Upper lobe of right lung (tissue), 1 donor: ENCODE measurements at places on chromosomes 1 and 21.

- DNase-seq = no peak
Measured at GRCh38 chr1:38241594-38242334, 195.2 kb upstream of the POU3F1 start.

DNA sequence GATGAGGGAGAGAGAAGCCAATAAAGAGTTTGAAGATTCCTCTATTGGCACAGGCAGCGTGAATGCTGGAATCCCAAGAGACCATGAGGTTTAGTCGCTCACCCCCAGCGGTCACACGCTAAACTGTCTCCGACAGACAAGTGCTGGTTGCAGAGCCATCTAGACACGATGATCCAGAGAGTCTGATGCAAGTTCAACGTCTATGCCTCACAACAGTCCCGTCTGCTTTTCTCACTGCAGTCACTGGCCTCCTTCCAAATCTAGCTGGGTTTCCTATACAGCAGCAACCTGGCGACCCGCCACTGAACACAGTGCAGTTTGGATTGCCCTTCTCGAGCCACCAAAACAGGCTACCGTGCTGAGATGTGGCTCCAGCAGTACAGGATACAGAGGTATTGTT is 98.6 kb upstream of the KRTAP19-8 start:
- no peak for DNase-seq

DNA sequence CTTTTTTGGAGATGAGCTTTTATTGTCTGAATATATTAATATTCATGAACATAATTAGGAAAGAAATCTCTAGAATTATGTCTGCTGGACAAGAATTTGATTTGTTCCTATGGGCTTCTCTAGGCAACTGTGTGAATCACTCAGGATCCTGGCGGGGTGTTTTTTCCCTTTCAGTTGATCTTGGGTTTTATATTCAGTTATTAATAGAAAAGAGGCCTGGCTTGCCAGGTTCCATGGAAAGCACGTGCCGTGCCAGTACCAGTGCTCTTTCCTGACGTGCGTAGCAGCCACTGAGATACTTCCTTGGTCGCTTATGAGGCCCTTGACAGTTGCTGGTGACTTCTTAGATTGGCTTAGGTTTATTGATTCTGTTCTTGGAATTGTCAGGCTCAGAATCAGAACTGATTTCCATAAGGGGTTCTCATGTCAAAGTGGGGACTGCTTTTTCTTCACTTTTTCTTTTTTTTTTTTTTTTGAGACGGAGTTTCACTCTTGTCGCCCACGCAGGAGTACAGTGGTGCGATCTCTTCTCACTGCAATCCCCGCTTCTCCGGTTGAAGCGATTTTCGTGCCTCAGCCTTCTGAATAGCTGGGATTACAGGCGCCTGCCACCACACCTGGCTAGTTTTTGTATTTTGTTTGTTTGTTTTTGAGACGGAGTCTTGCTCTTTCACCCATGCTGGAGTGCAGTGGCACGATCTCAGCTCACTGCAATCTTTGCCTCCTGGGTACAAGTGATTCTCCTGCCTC is 48.7 kb upstream of the KIF1B start:
- DNase-seq = no peak

DNA sequence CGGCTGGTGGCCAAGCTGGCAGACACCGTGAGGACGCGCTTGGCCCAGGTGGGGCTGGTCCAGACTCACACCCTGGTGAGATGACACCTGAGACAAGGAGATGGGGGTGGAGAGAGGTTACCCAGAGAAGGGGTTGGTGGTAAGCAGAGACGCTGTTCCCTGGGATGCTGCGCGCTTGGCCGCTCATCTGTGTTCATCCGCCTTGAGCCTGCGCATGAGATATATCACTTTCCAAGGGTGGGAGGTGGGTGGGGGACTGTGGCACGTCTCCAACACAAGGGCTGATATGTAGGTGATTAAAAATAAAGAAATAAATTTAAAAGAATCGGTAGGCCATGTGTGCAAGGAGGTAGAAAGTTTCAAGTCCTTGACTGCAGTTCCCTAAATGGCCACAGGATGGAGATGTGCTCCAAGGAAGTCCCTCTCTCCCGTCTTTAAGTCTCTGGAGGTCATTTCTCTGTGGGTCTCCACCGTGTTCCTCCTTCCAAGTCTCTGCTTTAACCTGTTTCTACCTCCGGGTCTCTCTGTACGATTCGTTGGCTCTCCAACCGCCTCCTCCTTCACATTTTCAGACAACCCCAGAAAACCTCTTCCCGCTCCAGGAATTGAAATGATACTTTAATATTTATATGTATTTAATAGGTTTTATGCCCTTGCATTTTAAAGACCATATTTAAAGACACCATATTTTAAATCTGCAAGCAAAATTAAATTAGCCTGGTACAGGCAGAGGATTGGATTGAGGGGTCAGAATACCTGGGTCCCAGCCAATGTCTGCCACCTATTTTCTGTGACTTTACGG is 4.5 kb downstream of the TTC24 start:
- DNase-seq = no peak

GRCh38 chr1:176540428-176540827 is 77.5 kb downstream of the PAPPA2 start:
- DNase-seq = no peak

- no peak for DNase-seq
Measured at GRCh38 chr21:30478004-30478403, 2.2 kb downstream of the KRTAP19-1 start.

DNA sequence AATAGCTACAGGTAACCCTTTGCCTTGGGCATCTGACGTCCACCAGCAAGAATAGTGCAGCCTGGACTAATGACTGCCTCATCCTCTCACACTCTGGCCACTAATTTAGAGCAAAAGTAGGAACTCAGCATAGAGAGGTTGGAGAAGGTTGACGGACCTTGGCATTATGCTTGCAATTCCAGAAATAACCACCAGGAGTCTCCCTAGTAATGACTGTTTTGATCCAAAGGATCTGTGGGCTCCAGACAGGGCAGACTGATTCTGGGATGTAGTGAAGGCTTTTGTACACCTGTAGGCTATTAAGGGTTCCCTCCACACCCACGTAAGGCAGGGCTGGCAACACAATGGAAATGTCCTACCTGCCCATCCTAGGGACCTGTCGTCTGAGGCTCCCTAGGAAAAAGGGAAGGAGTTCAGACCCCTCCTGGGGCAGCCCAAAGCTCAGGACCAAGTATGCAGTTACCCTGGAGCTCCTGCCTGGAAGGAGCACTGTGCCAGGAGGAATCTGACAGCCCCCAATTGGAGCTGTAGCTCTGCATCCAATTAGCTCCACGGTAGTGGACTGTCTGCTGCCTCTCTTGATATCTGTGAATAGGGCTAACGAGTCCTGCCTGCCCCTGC is 91.0 kb upstream of the TMEM51 start:
- DNase-seq = no peak

DNA sequence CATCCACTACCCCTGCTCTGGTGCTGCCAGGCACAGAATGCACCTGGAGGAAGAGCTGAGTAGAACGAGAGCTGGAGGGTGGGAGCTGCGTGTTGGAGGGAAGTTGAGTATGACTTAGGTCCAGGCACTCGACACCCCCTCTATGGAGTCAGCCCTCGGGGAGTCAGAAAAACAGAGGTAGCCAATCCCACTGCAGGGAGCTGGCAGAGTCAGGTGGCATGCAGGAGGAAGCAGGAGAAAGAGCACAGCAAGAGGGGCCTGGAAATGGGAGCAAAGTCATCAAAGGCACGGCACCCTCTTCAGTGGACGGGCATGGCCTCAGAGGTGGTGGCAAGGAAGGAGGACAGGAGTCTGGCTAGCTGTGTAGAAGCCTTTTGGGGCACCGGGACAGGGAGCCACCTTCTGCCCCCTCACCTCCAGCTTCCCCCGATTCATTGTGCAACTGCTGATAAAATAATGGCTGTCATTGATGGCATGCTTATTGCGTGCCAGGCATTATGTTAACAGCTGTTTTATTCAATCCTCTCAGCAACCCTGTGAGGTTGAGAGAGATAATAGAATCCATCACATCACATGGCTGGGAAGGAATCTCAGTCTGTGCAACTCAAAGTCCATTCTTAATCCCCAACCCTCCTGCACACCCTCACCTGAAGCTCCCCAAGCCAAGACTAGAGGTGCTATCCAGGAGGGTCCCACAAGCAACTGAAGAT is 42.0 kb downstream of the C1orf198 start:
- no peak for DNase-seq

DNA sequence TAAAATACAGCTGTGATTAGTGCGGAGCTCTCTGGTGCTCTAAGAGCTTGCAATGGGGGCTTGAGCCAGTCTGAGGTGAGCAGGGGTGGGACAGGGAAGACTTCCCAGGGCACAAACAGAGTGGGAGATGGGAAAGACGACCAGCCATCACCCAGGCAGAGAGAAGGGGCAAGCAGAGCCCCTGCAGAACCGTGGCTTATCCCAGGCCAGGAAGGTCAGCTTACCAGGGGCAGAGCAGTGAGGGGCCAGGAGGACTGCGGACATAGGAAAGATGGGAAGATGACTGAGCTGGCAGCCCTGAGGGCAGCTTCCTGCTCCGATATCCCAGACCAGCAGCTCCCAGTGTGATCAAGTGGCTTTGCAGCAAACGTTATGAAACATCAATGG is 55.4 kb upstream of the IFFO2 start:
- no peak for DNase-seq
